ENCODE measurements at places on chromosomes 12 and 14.

DNA sequence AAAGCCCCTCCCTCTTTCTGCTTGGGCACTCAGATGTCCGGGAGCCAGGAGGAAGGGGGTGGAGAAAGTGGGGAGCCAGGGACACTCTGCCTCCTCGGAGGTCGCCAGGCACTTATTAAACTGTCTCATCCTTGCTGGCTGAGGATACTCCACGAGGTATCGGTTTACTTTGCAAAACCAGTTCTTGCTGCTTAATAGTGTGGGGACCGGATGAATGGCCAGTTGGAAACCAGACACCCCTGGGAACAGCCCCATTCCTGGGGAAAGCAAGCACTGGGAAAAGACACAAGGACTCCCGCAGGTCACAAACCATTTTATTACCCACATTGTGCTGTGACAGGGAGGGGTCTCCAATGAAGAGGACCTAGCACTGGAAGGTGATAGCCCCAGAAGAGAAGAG, 34.2 kb downstream of the CCDC88C start:
- peak; percentile 44 for DNase-seq

DNA sequence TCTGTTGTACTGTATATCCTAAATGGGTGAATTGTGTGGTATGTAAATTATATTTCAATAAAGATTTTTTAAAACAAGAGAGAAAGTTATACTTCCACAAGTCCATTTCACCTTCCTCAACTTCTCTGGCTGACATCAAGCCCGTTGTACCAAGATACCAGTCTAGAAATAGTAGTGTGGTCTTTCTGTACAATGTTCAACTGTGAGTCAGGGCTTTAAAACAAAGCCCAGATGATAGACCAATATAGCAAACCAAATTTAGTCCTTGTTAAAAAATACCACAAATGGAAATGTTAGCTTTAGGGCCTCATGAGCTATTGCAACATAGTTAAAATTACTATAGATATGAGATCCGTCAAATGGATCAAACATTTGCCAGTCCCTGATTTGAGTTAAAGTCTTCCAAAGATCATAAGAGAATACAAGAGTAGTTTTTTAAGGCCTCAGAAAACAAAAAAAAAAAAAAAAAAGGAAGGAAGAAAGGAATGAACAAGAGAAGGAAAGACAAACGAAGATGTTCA, 49.0 kb upstream of the EGLN3 start:
- DNase-seq = no peak

DNA sequence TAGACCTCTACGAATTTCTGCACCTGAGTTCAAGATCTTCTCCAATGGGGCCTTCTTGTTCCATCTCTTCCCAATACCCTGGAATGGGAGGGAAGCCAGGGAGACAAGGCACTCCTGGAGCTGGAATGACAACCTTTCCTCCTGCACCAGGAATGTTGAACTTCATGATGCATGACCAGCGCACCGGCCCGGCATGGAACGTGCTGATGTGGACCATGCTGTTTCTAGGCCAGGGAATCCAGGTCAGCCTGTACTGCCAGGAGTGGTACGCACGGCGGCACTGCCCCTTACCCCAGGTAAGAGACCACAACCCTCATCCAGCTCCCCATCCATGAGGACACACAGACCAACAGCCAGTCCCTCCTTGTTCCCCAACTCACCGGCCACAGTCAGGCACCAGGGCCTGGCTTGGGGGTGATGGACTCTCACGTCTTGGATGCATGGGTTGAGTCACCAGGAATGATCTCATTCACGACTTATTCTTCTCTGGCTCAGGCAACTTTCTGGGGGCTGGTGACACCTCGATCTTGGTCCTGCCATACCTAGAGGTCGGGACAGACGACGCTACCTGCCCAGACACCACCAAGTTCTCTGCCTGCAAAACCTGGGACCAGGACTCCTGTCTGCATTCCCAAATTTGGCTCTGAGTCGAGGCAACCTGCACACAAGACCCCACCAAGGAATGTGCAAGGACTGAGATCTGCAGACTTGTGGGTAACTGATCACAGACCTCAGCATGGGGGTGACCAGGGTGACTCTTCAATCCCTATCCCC, 20.5 kb downstream of the SOAT2 start:
- peak; percentile 51 for DNase-seq

- no peak for DNase-seq
Measured at GRCh38 chr12:115209230-115209629, 525.3 kb upstream of the TBX3 start.

DNA sequence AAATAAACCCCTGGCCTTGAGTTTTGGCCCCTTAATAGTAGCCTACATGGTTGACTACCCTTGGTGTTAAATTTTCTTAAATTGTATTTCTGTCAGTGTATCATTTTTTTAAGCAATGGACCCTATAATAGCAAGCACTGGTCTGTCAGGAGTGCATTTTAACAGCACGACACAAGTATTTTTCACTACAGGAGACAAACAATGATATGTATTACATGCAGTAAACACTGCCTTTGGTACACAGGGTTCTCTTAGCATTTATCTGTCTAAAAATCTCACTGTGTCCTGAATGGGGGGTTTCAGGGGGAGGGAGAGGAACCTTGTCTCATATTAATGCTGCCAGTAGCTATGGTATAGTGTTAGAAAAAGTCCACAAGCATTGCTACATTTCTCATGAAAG, 18.4 kb downstream of the LMO3 start:
- no peak for DNase-seq

DNA sequence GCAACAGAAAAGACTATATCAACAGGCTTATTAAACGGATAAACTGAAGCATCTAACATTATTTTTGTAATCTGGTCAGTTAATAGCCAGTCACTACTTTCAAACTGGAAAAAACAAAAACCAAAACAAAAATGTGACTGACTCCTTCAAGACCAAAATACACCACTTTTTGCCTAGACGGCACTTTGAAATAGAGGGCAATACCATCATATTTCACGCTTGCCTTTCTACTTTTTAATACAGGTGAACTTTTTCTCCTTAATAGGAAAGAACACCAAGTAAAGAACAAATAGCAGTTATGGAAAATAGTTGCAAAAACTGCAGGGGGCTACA, 550 bp upstream of the NUP107 start:
- no peak for DNase-seq

DNA sequence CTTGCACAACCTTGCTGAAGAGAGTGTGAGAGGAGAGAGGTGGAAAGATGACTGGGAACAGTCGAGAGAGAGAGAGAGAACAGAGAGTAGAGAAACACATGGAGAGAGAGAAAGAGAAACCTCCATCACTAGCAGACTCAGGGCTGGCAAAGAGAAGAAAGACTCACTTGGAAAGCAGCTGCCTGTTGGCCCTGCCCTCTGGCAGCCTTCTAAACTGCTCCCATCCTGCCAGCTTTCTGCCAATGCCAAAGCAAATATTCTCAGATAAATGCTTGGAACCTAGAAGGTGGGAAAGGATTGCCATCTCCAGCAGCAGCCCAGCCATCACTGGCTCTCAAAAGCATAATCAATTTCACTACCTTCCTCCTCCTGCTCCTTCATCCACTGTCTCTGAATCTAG, 107.9 kb upstream of the WSCD2 start:
- no peak for DNase-seq

DNA sequence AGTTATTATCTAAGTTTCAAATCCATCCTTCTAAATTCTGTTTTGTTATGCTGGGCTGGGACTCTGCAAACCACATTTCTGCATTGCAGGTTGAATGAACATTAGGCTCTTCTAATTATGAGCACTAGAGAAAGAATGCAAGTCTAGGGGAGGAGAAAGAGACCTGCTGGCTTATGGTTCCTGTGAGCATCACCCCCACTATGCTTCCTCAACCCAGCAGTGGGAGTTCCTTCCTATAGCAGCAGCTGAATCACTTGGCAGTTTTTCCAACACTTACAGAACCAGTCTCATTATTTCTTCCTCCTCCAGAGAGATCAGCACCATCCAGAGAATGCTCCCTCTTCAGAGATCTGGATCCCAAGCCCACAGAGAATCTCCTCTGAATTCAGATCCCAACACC, 297.7 kb upstream of the CLEC14A start:
- peak; percentile 4 for DNase-seq

- peak; percentile 49 for DNase-seq
Measured at GRCh38 chr14:77099425-77100167, 1.5 kb downstream of the CIPC start.

DNA sequence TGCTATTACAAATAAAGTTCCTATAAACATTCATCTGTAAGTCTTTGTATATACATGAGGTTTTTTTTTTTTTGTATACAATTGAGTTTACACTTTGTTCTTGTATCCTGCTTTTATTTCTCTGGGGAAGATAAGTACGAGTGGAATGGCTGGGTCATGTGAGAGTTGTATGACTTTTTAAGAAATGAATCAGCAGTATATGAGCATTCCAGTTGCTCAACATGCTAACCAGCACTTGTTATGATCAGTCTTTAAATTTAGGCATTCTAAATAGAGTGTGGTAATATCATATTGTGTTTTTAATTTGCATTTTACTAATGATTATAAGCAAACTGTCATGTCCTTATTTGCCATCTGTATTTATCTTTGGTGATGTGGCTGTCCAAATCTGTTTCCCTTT, 44.7 kb upstream of the AMIGO2 start:
- DNase-seq = no peak

DNA sequence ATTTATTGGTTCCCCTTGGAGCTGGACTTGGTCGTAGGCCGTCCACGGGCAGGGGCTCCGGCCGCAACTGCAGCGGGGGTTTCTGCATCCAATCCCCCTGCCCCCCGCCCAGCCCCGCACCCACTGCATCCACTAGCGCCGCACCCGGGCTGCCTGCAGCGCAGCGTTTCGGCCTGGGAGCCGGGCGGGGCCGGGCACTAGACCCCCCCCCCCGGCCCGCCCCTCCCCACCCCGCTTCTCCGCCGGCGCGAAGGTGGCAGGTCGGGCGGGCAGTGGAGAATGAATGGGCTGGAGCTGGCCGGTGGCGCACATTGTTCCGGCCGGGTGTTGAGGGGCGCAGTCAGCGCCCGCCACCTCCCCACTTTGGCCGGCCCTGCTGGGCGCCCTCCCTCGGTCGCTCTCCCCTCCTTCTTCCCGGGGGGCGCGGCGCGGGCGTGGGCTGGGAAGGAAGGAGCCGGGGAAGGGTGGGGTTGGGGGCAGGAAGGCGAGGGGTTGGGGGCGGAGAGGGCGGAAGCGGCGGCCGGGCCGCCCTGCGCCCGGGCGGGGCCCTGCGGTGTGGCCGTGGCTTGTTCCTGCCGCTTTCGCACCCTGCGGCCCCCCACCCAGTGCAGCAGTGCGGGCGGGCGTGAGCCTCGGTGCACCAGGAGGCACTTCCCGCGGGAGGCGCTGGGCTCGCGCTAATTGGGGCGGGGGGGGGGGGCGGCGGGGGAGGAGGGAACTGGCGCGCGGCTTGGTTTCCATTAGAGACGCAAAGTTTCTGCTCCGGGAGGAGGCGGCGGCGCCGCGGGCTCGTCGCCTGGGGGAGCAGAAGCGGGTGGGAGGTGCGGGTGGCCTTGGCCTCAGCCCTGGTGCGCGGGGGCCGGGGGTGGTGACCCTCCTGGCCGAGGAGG, 841 bp downstream of the CALM1 start:
- peak; percentile 71 for DNase-seq

GRCh38 chr12:46168426-46168825, 100.4 kb downstream of the SLC38A1 start:
- DNase-seq = no peak

GRCh38 chr12:23415180-23415579, 534.3 kb downstream of the SOX5 start:
- no peak for DNase-seq

GRCh38 chr12:120095736-120096135, 20.8 kb downstream of the RAB35 start:
- DNase-seq = no peak

DNA sequence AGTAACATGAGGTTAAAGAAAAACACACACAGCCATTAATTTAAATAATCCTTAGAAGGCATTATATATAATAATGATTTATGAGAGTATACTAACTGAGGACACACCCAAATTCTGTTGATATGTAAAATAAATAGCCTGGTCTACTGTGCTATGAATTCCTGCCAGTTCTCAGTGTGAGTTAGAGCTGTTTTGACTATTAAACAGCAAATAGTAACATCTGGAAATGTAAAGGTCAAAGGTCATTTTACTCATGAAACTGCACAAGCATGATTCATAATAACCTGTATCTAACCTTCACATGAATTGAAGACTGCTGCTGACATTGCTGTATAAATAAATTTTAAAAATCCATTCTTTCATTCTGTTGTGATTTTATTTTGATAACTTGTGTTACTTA, 966.7 kb downstream of the SLC6A15 start:
- no peak for DNase-seq

DNA sequence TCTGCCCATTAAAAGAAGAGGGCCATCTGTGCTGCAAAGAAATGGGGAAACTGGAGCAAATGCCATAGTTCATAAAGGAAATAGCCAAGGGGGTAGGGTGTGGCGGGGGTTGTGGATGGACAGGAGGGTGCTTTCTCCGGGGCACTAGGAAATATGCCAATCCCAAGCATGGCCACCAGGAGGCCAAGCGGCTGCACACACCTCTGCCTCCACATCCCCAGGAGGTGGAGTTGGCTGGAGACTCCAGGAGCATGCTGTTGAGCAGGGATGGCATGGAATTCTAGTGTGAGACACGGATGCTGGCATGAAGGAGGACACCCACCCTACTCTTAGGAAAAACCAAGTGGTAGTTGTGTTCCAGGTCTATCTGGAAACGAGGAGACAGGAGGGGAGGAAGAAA, 25.2 kb downstream of the NID2 start:
- DNase-seq = peak; percentile 63

- no peak for DNase-seq
Measured at GRCh38 chr12:69338120-69338859, 9.9 kb upstream of the LYZ start.

GRCh38 chr12:26113181-26113654, 11.6 kb downstream of the BHLHE41 start:
- DNase-seq = no peak

DNA sequence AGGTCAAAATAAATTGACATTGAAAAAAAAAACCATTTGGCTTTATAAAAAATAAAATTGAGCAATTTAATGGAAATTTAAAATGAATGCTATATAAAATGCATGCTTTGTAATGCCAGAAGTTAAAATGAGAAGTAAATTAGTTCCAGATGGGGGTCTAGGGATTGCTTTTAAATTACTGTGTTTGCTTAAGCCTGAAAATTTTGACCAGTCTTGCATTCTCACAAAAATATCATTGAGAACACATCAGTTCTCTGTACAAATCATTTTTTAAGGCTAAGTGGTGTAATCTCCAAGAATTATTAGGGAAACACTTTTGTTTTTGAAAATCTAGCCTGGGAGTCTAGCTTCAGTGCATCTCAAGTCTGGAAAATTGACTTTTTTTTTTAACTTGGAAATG, 90.7 kb downstream of the RERG start:
- DNase-seq = no peak

All from Daoy (cell line).